Astrocyte (in vitro differentiated cells and primary cell): ENCODE measurements at places on chromosomes 4 and X. TPM values are rescaled to one million over a fixed set of nuclear protein-coding genes. Genes with fewer than 3 reads are reported as not detected.

GRCh38 chr4:152157629-152158028, 378.3 kb downstream of the FBXW7 start:
- no peak for DNase-seq

DNA sequence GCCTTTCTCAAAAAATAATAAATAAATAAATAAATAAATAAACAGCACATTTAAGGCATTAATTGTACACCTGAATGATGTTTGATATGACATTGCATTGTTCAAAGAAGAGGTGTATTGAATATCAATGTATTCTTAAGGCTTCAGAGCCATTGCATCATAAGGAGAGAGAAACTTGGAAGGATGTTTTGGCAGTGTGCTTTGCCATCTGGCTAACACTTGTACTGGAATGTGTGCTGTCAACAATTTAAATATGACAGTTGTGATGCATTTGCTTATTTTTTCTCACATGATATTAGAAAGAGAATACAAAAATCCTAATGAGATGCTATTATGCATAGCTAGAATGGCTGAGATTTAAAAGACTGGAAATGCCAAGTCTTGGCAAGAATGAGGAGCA, 67.8 kb downstream of the FAM133A start:
- no peak for DNase-seq

- no peak for DNase-seq
These were observed 502.6 kb upstream of the HS3ST1 start for GRCh38 chr4:11931266-11931820.

DNA sequence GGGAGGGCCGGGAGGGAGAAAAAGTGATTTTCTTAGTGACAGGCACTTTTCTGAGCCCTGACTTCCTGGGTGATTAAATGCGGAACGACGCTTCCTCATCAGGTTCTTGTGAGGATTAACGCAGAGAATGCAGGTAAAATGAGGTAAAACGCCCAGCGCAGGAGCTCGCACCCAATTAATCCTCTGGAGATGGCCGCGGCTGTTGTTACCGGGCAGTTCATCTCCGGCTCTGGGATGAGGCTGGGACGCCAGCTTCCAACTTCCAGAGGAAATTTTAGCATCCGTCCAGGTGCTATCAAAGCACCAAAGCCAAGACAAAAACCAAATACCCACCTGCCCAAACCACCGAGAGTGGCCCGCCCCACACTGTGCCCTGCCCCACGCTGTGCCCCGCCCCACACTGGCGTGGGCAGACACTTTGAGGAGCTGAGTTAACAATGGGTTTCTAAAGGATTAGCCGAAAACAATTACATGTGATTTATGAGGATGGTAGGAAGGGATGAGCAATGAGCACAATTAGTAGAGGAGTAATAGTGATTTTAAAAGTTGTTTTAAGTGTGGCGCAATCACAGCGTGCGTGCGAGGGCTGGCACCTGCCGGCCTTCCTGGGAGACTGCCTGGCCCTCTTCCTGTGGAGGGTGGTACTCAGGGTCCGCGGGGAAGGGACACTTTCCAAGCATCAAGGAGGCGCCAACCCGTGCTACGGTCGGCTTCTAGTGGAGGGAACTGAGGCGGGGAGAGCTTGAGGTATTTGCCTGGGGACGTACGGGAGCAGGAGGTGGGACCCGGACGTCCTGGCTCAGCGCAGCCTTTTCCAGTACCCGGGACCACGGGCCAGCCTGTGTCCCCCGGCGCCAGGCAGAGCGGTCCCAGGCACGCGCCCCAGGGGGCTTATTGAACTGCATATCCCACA, 41.6 kb upstream of the ADRA2C start:
- DNase-seq = no peak

- DNase-seq = no peak
These were observed 49.8 kb downstream of the SMPX start for GRCh38 chrX:21708116-21708515.

- DNase-seq = no peak
These were observed 111.3 kb downstream of the PSAPL1 start for GRCh38 chr4:7323461-7323871.

GRCh38 chrX:23749576-23749975, 6.5 kb upstream of the ACOT9 start:
- no peak for DNase-seq

GRCh38 chr4:140061194-140061593, 92.8 kb downstream of the MAML3 start:
- peak; percentile 51 for DNase-seq

GRCh38 chr4:7241597-7242125, 49.3 kb downstream of the SORCS2 start:
- no peak for DNase-seq

The LCORL gene
- 10.3 and 11.8 TPM in 2 replicates for total RNA-seq

The DMRTC1B gene
- total RNA-seq = not detected in 2 replicates

The TRO gene
- total RNA-seq = 83.9 and 86.6 TPM in 2 replicates

The GJB1 gene
- total RNA-seq = not detected in 2 replicates
